Activated naive CD4-positive, alpha-beta T cell treated with anti-CD3 and anti-CD28 coated beads for 36 hours (primary cell): ENCODE measurements at places on chromosomes 2 and 18.

DNA sequence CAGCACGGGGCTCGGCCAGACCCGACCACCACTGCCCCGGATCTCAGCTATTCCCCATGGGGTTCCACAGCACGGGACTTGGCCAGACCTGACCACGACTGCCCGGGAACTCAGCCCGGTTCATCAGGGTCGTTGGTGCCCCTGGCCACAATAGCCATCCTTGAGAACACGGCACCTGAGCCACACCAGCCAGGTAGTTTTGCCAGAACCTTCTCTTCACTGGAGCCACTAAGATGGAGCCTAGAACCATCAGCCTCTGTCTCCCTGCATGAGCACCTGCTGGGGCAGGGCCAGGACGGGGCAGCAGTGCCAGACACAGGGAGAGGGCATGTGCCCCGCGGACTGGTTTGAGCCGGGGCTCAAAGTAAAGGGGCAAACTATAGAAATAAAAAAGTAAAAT lies 11.4 kb upstream of the KCNG2 start:
- DNase-seq = no peak

DNA sequence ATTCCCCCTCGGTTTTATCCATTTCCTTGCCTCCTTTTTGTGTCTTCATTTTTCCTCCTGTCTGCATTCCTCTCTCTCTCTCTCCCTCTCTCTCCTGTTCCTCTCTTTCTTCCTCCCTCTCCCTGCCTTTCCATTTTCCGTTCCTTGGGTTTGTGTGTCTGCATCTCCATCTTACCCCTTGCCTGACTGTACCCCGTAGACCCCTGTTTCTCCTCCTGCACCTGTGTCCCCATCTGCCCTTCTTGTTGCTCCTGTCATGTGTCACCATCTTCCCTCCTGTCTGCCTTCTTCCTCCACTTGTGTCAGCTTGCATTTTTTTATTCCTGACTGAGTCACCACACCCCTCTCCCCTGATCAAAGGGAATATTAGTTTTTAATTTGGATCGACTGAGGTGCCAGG lies 1.8 kb downstream of the CDK5R2 start:
- no peak for DNase-seq

DNA sequence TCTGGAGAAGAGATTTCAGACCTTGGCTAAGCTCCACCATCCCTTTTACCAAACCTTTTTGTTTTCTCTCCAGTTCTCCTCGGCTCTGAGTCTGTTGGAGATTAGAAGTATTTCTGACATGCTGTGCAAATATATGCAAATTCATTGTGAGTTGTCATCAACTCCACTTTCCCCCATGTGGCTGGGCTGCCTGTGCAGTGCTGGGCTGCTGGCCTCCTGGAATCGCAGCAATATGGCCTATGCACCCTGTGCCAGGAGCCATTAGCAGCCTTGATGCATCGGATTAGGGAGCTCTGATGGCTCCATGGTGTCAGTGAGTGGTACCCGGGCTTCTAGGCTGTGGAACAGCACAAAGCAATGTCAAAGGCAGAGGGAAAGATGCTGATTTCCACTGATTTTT lies 80.0 kb downstream of the GPR39 start:
- no peak for DNase-seq

GRCh38 chr18:22550861-22551260 lies 133.1 kb upstream of the CTAGE1 start:
- DNase-seq = no peak

DNA sequence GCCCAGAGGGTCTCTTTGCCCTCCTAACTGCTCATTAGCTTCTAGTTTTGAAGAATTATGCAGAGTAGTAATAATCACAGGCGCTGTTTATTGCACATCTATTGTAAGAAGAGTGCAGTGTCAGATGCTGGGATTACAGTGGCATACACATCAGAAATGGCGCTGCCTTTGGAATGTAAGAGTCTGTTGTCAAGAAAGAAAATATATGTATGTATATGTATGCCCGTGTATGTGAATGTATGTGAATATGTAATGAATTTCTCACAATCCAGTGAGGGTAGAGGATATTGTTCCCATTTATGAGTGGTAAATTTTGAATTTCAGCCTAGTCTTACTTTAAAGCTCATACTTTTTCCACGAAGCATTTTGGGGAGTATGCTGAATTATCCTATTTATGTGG lies 127.5 kb downstream of the PARD3B start:
- DNase-seq = no peak

DNA sequence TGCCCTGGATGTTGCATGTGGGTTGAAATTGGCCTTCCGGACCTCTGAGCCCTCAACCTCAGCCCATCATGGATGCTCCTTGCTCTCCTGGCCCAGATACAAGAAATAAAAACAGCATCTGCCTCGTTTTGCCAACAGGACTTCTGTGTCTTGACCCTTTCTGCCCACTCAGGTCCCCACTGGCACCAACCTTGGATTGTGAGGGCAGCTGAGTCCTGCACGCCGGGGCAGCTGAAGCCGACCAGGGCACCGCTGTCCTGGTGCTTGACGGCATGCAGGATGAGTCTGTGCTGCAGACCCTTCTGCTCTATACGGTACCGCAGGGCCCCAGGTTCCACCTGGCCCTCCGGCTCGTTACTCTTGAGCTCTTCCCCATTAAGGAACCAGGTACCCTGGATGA lies 4.7 kb downstream of the OBSL1 start:
- DNase-seq = no peak

DNA sequence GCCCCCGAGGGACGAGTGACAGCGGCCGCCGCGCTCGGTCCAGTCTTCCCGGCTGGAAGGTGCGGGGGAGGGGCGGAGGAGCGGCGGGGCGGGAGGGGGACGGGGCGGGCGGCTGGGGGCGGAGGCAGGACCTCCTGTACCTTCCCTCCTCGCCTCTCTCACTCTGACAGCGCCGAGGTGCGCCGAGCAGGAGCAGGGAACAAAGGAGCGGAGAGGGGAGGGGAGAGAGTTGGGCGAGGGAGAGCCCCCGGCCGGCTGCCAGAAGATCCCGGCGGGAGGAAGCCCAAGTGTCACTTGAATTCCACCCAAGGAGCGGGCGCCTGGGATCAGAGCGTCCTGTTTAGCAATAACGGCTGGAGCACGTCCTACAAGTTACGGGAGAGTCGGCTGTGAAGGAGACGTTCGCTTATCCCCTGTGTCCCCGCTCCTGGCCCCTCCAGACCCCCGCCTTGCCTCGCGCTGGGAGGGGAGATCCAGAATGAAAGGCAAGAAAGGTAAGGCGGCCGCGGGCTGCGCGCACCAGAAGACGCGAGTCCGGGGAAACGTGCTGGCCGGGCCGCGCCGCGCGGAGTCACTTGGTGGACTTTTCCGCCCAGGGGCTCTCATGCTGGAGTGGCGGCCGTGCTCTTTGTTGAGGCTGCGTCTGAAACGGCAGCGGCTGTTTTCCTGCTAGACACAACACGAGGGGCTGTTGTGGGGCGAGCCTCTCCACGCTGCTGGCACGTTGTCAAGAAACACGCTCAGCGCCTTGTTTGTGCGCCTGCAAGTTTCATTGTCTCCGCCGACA lies at the start of gene TGIF1:
TSS of gene TGIF1 (plus strand) at position 161 of the 787 bp plus-strand sequence. CDS start at position 479, 318 bp downstream.
- peak; percentile 60 for DNase-seq

- DNase-seq = no peak
Measured at GRCh38 chr18:6731222-6731596, 1.7 kb downstream of the ARHGAP28 start.

DNA sequence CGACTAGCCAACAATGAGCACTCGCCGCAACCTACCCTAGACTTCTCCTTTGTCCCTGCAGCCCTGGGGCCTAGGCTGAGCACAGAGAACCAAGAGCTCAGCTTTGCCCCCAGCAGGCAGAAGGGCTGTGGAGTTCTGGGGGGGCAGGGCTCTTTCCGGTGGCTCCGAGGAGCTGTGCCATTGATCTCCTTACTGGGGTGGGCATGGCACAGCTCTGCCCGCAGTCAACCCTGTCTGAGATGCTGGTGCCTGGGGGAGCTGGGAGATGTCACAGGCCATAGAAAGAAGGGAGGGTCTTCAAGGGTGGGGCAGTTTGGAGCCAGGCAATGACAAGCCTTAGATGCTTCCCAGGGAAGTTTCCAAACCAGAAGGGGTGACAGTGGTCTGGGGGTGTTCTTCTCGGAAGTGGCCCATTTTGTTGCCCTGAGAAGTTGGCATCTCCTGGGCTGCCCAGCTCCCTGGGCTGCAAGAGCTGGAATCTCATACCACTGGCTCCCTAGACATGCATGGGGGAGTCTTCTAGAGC lies 14.1 kb upstream of the GPR55 start:
- DNase-seq = no peak

DNA sequence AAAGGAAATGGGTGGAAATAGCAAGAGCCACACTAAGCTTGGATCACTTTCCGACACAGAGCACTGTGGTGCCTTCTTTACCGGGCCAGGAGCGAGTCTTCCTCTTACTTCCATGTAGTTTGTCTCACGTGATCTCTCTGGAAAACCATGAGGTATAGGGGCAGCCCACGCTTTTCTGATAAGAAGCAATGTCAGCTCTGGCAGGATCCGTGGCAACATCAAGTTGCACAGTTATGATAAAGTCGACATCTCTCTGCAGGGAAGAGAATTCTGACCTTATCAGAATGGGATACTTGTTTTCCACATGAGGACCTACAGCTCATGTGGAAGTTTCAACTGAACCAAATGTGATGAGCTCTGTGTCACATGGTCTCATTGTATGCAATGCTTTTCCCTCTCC lies 29.5 kb downstream of the MSGN1 start:
- no peak for DNase-seq

- DNase-seq = no peak
Measured at GRCh38 chr2:176136374-176137251, 7.1 kb downstream of the HOXD8 start.

DNA sequence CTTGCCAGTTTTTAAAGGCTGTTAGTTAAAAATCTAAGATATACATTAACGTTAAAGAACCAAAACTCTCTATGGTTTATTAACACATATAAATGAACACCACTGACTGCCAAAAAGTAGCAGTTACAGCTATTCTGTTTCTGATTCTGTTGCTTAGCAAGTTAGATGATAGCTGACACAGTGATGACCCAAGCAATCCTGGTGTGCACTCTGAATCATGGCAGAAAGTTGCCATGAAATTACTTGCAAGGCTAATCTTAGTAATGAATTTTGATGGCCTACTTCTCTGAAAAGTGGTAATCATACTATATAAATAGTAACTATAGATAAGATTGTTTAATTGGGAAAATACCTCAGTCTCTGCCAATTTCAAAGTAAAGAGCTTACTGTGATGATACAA lies 57.7 kb downstream of the ROCK2 start:
- no peak for DNase-seq

- DNase-seq = no peak
Measured at GRCh38 chr18:48022531-48023329, 92.3 kb upstream of the SMAD2 start.

DNA sequence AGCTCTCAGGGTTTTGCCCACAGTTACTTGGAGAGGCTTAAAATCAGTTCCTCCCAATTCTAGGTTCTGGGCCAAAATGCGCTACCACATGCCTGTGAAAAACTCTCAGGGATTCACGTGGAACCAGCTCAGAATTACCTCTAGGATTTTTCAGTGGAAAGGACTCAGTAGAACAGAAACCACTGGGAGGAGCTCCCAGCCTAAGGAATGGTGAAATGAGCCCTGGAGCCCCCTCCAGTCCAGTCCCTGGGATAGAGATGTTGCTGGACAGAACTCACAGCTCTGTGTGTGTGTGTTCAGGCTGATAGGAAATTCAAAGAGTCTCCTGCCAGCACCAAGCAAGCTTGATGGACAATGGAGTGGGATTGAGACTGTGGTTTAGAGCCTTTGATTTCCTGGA lies 21.1 kb upstream of the SLC9A4 start:
- no peak for DNase-seq

GRCh38 chr2:26924731-26925099 lies 45.7 kb upstream of the MAPRE3 start:
- DNase-seq = no peak

DNA sequence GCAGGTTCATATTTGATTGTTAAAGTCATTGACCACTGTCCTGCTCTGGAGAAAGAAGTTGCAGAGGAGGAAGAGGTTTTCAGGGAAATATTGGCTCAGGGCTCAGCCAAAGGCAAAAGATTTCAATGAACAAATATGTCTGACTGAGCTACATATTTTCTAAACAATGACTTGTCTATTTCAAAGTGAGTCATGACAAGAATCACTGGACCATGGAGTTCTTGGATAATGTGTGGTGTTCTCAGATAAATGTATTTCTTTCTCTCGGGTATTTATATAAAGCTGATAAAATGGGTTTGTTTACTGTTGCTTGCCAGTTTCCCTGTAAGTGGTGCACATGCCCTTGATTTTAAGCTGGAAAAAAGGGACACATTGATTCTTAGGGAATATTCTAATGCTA lies 34.3 kb upstream of the RMP24 start:
- no peak for DNase-seq

DNA sequence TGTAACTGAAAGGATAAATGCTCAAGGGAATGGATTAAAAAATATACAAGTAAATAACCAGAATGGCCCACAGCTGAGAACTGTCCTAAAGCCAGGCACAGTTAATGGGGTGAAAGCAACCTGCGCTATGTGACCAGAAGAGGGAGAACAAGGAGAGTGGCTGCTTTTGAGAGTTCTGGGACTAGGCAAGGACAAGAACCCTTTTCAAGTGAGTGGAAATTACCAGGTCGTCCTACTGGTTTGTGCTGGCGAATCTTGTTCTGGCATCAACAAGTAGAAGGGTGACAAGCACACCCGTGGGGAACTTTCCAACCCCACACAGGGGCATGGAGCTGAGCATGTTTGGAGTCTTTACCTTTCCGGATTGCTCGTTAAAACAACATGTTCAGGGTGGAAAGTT lies 82.8 kb downstream of the TMEM17 start:
- DNase-seq = no peak

DNA sequence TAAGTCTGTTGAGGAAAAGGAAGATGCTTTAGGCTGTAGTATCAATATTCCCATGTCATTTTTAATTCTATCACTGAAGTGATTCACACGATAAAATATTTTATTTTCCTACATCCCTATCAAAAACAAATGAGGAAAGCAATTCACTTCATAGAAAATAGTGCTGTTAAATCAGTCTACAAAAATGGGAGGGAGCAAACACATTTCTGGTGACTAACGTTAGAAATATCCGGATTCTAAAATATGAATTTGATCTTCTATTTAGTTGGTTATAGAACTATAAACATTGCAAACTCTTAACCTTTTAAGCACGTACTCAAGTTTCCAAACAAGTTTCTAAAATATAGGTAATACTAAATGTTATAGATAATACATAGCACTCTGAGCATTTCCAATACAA lies 20.8 kb downstream of the ATF2 start:
- DNase-seq = no peak

GRCh38 chr2:134470561-134471168 lies 216.8 kb downstream of the MGAT5 start:
- DNase-seq = no peak

DNA sequence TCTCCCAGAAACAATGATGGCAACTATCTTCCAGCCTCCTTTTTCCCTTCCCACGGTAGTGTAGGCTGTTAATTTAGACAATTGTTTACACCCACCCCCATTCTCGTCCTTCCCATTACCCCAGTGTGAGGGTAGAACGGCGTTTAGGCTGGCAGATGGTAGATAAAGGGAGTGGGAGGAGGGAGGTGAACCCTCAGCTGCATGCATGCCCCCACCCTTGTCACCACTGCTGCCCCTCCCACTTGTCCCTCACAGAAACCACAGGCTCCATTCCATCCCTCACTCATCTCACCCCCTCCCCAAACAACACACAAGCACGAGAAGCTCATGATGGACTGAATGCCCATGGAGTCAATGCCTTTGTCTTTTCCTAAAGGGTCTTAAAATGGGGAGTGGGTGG lies 107.9 kb upstream of the PARD3B start:
- no peak for DNase-seq

GRCh38 chr2:134594399-134594798 lies 124.4 kb downstream of the TMEM163 start:
- no peak for DNase-seq

GRCh38 chr2:30530346-30530745 lies 83.3 kb downstream of the LCLAT1 start:
- no peak for DNase-seq

GRCh38 chr18:28854964-28855363 lies 678.0 kb upstream of the CDH2 start:
- DNase-seq = no peak
